ENCODE measurements at places on chromosomes 12 and 14.
A peak's percentile ranks its signal among the peaks of the same experiment; 100 is the strongest.

GRCh38 chr12:71730936-71731335 lies 23.7 kb upstream of the RAB21 start:
- DNase-seq: no peak

DNA sequence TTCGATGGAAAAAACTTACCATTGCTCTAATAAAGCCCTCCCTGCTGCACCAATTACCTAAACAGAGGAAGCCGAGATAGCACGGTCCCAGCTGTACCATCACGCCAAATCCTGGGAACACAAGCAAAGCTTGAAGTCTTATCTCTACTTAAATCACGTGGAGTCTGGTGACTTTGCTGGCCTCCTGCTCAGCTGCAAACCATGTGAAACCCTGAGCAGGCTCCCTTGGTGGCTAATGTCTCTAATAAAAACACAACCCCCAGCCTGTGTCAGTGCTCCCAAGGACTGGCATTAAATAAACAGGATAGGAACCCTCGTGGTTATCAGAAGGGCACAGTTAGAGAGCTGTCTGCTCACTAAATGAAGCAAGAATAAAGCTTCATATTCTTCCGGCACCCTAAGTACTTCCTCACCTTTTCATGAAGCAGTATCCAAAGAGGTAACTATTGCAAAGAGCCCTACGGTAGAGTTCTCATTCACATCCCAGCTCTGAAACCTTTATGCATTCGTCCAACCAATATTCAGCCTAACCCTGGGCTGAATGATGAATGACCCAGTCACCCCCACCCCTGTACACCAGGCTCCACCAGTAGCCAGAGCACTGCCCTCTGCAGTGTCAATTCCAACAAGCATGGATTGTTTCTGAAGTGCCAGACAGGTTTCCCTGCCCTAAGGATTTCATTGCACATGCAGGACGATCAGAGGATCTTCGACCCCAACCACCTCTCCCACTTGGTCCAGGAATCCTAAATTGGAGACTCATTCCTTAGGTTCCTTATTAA lies 452.7 kb upstream of the TMPO start:
- DNase-seq: no peak

- DNase-seq: no peak
These were observed 129.1 kb upstream of the PPFIA2 start for GRCh38 chr12:81888106-81888740.

- no peak for DNase-seq
These were observed 1.7 kb downstream of the CDCA3 start for GRCh38 chr12:6849427-6849826.

DNA sequence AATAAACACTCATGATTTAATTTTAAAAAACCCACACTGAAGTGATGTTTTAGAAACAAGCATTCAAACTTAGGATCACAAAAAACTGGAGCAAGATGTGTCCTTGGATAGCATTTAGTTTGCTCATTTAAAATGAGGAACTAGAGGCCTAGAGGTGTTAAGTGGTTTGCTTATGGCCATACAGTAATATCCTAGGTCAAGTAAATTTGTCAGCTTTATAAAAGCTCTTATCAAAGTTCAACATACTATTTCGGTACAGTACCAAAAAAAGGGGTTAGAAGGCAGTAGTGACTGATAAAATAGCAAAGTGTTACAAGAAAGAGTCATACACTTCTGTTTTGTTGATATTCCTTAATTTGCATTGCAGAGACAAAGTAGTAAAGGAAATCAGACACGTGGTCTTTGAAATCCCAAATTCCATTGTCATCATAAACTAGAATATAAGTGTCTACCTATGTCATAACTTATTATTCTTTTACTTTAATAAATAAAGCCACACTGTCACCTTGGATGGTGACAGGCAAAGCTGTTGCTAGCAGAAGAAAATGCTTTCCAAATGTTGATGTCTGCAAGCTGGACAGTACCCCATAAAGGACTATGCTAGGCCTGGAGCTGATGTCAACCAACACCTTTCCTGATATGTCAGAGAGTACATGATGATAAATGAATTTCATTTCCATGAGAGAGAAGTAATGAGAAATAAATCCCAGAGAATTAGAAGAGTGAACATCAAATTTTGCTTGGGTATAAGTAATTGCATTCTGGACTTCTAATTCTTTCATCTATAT lies 17.6 kb upstream of the SRP54 start:
- DNase-seq: no peak

GRCh38 chr14:25095736-25096437 lies 45.9 kb upstream of the STXBP6 start:
- no peak for DNase-seq

DNA sequence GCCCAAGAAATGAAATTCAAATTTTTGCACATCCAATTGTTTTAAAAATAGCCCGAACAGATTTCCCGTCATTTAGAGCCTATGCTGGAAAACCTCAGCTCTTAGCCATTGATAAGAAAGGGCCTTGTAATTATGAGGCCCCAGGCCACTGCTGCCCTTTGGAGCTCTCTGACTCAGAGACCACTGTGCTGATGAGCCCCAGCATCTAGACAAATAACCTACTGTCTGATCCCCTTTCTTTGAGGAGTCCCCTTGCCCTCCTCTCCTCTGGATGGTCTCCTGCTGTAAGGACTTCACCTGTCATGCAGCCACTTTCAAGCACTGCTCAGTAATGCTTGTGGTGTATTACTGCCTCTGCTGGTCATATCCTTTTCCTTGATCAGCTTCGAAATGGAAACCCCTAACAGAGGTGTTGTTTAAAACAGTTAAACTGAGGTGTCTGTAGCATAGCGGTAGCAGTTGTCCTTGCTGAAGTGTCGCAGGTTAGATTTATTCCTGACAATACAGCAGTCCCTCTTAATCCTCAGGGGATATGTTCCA lies 159.9 kb upstream of the SRRM4 start:
- no peak for DNase-seq

DNA sequence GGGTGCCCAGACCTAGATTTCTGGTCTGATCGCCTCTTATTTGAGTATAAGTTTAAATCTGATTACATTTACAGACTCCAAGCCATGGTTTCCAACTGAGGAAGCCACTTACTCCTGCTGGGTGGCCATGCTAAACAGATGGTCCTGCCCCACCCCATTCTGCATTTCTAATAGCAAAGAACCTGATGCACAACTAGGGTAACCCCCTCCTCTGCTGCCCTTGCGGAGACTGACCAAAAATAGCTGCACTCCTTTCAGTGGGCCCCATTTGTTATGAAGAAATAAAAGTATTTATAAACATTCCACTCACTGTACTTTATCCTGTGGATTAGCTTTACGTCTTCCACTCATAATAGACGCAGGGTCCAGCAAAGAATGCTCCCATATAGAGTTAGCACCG lies 6.8 kb downstream of the GIT2 start:
- no peak for DNase-seq

- no peak for DNase-seq
These were observed 69.9 kb downstream of the DDX51 start for GRCh38 chr12:132074216-132074615.

GRCh38 chr12:108337235-108338223 lies 1.6 kb downstream of the CMKLR1 start:
- peak; percentile 35 for DNase-seq
